ENCODE measurements at places on chromosomes 1 and 21. TPM values are rescaled to one million over a fixed set of nuclear protein-coding genes. Genes with fewer than 3 reads are reported as not detected.

HMGCS2 gene
- total RNA-seq, result not detected

ACTRT2 gene
- not detected for total RNA-seq

OPTC gene
- not detected for total RNA-seq

AUNIP gene
- 10.1 TPM for total RNA-seq

GRCh38 chr21:46661211-46661625 is 25.7 kb downstream of the PRMT2 start:
- H3K27me3 ChIP-seq, result no peaks in the 10 kb centered on the region
- H3K4me3 ChIP-seq, result no peak overlapping the region
- peaks cover 36% of the 10 kb centered on the region for H3K36me3 ChIP-seq
- H3K27ac ChIP-seq, result peak overlapping the region; percentile 33
- H3K4me1 ChIP-seq, result peaks cover 11% of the 10 kb centered on the region

- no peaks in the 10 kb centered on the region for H3K36me3 ChIP-seq
- no peak for DNase-seq
- H3K4me1 ChIP-seq, result peaks cover 20% of the 10 kb centered on the region
- H3K27me3 ChIP-seq, result peaks cover 47% of the 10 kb centered on the region
These were observed at the start of gene INAVA for GRCh38 chr1:200894712-200895442. Gene INAVA, plus strand, starts transcription at chr1:200894900. Its CDS starts 3,501 bp downstream, at chr1:200898401.

DNA sequence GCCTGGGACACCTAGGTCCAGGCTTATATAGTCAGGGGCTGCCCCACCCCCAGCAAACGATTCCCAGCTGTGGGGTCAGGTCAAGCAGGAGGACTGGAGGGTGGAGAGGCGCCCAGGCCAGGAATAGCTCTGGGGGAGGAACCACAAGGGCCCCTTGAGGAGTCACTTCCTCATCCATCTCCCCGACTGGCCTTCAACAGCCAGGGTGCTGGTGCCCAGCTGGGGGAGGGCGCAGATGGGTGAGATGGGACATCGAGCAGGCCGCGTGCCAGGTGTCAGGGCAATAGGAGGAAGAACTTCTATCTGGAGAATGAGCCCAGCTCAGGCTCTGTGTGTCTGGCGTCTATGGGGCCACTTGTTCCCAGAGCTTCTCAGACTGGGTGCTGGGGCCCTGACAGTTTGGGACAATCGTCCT is 208 bp upstream of the MYBPH start:
- H3K27me3 ChIP-seq, result peaks cover 1% of the 10 kb centered on the region
- no peaks in the 10 kb centered on the region for H3K36me3 ChIP-seq
- no peak overlapping the region for H3K27ac ChIP-seq
- no peaks in the 10 kb centered on the region for H3K4me1 ChIP-seq

DNA sequence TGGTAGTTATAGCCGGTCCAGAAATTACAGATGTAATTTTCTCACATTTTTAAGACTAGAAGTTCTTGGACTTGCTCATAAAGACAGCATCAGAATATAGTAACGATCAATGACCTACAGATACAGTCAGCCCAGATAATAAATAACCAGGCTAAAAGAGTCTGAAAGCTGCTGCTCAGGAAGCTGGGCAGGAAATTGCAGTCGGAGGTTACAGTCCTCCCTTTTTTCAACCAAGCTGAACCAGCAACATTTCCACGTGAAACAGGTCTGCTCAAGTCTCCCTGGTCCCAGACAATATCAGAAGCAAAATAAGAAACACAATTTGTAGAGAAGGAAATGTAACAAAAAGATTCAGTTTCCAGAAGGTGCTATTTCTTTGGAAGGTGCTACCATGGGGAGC is 457.4 kb downstream of the SIPA1L2 start:
- no peak for DNase-seq
- H3K27ac ChIP-seq, result no peak overlapping the region
- H3K4me3 ChIP-seq, result no peak overlapping the region

GRCh38 chr21:36429947-36430546 is 44.9 kb downstream of the CHAF1B start:
- peaks cover 12% of the 10 kb centered on the region for H3K4me1 ChIP-seq
- H3K27me3 ChIP-seq, result peaks cover 18% of the 10 kb centered on the region
- peak overlapping the region; percentile 66 for H3K4me3 ChIP-seq
- peak overlapping the region; percentile 71 for H3K27ac ChIP-seq
- H3K36me3 ChIP-seq, result no peaks in the 10 kb centered on the region
- peak; percentile 91 for DNase-seq

GRCh38 chr1:186503190-186503589 is 42.3 kb upstream of the PDC start:
- H3K4me1 ChIP-seq, result no peaks in the 10 kb centered on the region
- no peak overlapping the region for H3K27ac ChIP-seq
- no peaks in the 10 kb centered on the region for H3K27me3 ChIP-seq
- DNase-seq, result no peak

- no peaks in the 10 kb centered on the region for H3K36me3 ChIP-seq
- DNase-seq, result no peak
- no peak overlapping the region for H3K27ac ChIP-seq
- H3K27me3 ChIP-seq, result no peaks in the 10 kb centered on the region
- no peaks in the 10 kb centered on the region for H3K4me1 ChIP-seq
These were observed 7.7 kb downstream of the ARMH1 start for GRCh38 chr1:44681905-44682882.

DNA sequence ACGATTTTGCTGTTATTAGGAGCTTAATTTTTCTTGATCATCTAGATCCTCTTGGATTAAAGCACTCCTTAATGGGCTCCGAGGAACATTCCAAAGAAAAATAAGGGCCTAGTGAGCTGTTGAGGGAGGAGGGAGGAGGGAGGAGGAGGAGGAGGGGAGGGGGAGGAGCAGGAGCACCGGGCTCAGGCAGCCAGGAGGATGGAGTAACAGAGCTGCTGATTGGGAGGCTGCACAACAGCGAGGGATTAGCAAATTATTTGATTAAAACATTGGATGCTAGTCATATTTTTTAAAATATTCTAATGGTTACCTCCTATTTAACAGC is 302.1 kb upstream of the RRP15 start:
- H3K36me3 ChIP-seq, result no peaks in the 10 kb centered on the region
- no peak for DNase-seq
- no peaks in the 10 kb centered on the region for H3K4me1 ChIP-seq
- H3K27me3 ChIP-seq, result no peaks in the 10 kb centered on the region
- no peak overlapping the region for H3K4me3 ChIP-seq

- peaks cover 14% of the 10 kb centered on the region for H3K27me3 ChIP-seq
- H3K4me3 ChIP-seq, result no peak overlapping the region
- H3K36me3 ChIP-seq, result no peaks in the 10 kb centered on the region
- DNase-seq, result no peak
- H3K4me1 ChIP-seq, result no peaks in the 10 kb centered on the region
These were observed 26.7 kb downstream of the RGSL1 start for GRCh38 chr1:182476625-182477024.

- H3K4me1 ChIP-seq, result peaks cover 49% of the 10 kb centered on the region
- peaks cover 1% of the 10 kb centered on the region for H3K27me3 ChIP-seq
- no peak overlapping the region for H3K4me3 ChIP-seq
- no peak overlapping the region for H3K27ac ChIP-seq
- DNase-seq, result no peak
These were observed 67.8 kb downstream of the HHAT start for GRCh38 chr1:210396541-210396940.

- peaks cover 2% of the 10 kb centered on the region for H3K4me1 ChIP-seq
- peak; percentile 11 for DNase-seq
- H3K27ac ChIP-seq, result no peak overlapping the region
These were observed 45.8 kb downstream of the MIGA1 start for GRCh38 chr1:77825131-77825709.

- H3K4me1 ChIP-seq, result peaks cover 13% of the 10 kb centered on the region
- no peak within 1 kb of the TSS for H3K4me3 ChIP-seq
- H3K27ac ChIP-seq, result no peak within 1 kb of the TSS
These were observed at the start of gene ANKRD65 for GRCh38 chr1:1421147-1421906. Gene ANKRD65, minus strand, starts transcription at chr1:1421276. Its CDS starts 271 bp downstream, at chr1:1421005.

Measured in activated CD4-positive, alpha-beta memory T cell treated with anti-CD3 and anti-CD28 coated beads for 36 hours (primary cell).